ENCODE measurements at places on chromosomes 7 and 10.

DNA sequence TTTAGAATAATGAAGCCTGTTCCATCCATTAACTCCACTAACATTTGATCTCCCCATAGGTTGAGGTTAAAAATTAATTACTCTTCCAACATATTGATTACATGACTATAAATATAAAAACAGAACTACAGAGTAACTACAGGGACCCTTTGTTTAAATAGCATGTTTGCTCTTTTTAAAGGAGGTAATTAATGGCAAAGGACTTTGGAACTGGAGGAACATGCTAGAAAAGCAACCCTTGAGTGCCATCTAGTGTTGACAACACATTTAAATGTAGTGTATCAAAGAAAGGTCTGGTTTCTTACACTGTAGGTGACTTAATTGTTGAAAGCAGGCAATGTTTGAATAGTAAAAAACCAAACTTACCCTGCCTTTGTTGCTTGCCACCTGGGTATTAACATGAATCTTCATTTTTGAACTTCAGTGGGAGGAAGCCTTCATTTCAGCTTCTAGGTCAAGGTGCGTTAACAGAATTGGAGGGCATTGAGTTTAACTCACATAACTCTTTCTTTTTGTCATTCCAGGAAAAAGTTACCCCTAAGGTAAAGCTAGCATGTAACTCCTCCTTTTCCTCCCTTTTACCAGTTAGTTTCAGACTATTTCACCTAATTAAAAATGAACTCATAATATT is 52.6 kb upstream of the CAPZA2 start:
- DNase-seq: no peak

DNA sequence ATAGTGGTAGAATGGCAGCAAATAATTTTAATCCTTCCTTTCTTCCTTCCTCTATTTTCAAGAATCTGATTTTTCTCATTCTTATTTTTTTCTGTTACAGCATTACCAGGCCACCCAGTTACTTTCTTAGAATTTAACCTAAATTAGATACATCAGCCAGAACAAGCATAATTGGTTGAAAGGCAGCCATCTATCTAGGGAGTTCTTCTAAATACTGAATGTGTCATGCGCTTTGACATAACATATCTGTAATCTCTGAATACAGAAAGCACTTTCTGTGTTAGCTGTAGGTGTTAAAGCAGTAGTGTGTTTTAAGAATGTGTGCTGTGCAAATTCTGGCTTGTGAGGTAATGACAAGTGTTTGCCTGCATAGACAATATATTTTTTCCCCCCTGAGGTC is 97.3 kb downstream of the BTRC start:
- DNase-seq: no peak

GRCh38 chr7:3246127-3246526 is 54.9 kb upstream of the SDK1 start:
- no peak for DNase-seq

DNA sequence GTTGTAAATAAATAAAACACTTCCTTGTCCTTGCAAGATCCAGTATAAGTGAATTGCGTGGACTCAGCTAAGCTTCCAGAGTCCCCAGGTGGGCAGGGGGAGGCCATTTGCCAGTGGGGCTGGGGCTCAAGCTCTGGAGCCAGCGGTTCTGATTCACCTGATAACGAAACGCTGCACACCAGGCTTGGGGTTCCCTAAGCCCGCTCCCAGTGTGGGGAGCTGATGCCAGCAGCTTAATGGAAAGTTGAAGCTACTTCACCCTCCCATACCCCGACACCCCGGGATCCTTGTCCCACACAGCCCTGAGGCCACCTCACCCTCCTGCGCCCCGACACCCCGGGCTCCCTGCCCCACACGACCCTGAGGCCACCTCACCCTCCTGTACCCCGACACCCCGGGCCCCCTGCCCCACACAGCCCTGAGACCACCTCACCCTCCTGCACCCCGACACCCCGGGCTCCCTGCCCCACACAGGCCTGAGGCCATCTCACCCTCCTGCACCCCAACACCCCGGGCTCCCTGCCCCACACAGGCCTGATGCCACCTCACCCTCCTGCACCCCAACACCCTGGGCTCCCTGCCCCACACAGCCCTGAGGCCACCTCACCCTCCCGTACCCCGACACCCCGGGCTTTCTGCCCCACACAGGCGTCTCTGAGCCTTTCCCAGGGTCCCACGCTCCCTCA is 30.8 kb downstream of the FKBP6 start:
- no peak for DNase-seq

DNA sequence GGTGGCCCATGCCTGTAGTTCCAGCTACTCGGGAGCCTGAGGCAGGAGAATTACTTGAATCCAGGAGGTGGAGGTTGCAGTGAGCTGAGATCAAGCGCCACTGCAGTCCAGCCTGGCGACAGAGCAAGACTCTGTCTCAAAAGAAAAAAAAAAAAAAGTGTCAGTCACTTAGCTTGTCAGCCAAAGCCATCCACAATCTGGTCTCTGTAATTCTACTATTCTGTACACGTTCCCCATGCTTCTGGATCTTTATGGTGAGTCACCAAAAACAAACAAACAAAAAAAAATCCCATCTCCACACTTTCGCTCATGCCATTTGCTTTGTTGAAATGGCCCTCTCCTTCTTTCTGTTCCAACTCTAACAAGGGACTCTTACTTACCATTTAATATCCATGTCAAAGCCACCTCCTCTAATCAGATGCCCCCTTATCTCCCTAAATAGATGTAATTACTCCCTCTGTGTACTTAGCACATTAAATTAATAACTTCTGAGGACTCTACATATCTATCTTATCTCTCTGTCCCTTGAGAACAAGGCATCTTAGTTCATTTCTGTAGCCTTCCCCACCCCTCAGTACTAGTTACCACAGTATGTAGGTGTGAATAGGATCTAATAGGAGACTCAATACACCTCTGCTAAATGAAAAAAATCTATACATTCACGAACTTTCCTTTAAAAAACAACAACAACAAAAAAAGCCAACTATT is 128.4 kb downstream of the ELMO1 start:
- DNase-seq: no peak

GRCh38 chr7:107559864-107560263 is 3.9 kb downstream of the COG5 start:
- no peak for DNase-seq

DNA sequence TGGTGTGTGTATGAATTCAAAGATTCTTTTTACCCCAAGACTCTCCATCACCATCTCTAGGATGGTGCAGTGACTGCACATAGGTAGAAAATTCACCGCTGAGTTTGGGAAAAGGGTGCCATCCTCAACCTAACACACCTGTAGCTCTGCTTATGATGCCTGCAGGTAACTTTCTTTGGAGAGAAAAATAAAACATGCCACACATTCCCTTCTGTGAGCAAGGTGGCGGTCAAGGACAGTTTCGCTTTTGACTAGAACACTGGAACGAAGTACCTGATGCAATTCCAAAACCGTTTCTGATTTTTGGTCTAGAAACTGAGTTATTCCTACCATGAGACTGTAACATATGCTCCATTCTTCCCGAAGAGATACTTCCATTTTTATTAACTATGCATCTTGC is 205.6 kb downstream of the FGFR2 start:
- DNase-seq: no peak

DNA sequence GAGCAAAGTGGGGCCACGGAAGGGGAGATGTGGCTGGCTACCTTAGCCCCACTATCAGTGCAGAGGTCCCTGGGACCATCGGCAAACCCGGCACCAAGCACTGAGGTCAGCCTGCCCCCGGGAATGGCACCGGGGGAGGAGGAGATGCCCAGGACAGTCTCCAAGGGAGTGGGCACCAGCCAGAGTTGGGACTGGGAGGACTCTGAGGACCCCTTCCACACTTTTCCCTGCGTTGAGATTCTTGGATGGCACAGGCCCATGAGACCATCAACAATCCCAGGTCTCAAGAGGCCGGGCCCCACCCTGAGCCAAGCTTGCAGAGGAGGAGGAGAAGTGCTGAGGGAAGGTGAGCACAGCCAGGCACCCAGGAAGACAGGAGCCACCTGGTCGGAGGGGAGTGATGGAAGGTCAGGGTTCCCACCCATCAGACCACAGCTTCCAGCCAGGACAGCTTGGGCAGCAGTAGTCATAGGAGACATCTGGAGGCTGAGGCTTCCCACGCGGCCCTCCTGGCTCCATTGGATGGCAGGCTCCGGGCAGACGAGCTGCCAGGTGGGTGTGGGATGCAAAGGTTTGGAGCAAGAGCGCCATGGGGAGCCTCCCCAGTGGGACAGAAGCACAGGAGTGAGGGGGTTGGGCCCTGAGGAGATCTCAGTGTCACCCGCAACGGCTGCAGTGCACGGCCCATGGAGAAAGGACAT is 2.6 kb upstream of the OPN4 start:
- no peak for DNase-seq

DNA sequence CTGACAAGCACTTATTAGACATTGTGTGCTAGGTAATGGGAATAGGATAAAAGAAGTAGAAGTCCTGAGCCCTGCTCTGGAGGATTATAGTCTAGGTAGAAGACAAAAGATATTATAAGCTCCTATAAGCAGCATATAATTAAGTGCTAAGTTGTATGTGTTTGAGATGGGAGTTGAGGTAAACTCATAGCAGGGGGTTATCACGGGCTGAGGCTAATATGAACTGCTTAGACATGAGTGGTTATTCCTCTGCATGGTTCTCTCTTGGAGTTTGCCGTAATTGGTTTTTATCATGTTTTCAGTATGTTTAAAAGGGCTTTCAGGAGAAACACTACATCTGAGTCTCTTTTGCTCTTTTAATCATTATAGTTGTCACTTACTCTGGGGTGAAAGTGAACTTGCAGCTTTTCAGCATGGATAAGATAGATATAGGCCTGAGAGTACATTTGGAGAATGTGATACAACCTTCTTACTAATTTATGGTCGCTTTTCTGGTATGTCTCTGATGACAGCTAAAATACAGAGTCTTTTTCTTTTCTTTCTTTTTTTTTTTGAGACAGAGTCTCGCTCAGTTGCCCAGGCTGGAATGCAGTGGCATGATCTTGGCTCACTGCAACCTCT is 39.0 kb downstream of the SMNDC1 start:
- DNase-seq: no peak

- DNase-seq: no peak
These were observed 495.3 kb downstream of the LRMDA start for GRCh38 chr10:75926763-75927162.

GRCh38 chr7:123929107-123929506 is 4.1 kb downstream of the SPAM1 start:
- DNase-seq: no peak

GRCh38 chr10:34834274-34834673 is 19.2 kb upstream of the PARD3 start:
- DNase-seq: no peak

- no peak for DNase-seq
These were observed 31.0 kb downstream of the PON3 start for GRCh38 chr7:95365151-95365550.

DNA sequence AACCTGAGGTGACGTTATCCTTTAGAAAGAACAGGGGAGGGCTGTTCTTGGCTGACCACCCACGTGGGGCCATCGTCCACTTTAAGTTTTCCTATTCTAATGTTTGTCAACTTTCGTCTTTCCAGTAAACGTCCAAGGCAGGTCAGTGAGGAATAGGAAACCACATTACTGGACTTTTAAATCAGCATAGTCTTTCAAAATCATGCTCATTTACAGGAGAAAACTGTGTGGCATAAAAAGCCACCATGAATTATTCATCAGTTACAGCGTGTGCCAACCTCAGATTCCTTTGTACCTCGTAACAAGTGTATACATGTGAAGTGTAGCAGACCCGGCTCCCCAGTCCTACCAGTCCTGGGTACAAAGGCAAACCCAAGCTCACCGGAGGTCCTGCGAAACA is 25.1 kb upstream of the ABLIM1 start:
- no peak for DNase-seq

Data from hypothalamus (tissue), 51 donors.